Ovary (tissue), 10 donors: ENCODE measurements at places on chromosomes 5 and 9.

- no peak for DNase-seq
Measured at GRCh38 chr5:139149477-139150199, 48.5 kb downstream of the SIL1 start.

GRCh38 chr5:81994679-81995078, 22.9 kb downstream of the ATG10 start:
- DNase-seq, result no peak

GRCh38 chr9:117448066-117448465, 33.2 kb upstream of the ASTN2 start:
- no peak for DNase-seq

DNA sequence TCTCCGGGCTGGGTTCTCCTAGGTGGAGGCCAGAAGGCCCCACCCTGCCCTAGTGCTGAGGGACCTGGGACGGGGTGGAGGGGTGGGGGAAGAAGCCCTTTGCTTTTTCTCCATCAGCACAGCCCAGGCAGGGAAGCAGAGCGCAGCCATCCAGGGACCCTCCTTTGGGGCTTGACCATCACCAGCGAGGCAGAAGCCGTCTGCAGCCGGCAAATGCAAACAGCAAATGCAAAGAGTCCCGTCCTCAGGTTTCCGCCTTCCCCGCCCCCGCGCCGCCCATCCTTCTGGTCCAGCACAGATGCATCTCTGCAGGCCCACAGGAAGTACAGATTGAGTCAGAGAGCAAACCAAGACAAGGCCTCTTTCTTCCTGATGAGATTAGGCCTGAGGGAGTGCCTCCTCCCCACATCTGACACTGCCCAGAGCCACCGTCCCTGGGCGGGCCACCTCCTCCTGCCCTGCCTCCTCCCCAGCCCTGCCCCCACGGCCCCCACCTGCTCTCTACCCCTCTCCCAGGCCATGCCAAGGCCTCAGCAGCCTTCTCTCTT, 23.4 kb downstream of the CORO2A start:
- no peak for DNase-seq

DNA sequence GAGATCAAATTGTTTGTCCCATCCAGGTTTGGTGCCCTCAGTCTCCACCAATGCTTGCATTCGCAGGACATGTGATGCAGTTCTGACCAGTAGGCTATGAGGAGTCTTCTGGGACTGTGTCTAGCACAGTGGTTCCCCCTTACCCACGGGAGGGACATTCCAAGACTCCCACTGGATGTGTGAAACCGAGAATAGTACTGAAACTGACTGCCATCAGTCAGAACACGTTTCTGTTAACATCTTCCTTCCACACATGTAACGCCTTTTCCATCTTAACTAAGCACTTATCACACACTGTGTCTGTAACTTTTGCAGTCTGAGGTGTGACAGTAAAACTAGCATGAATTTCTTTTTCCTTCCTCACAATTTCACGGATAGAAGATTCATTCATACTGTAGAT, 74.7 kb downstream of the PTTG1 start:
- DNase-seq, result no peak

- no peak for DNase-seq
Measured at GRCh38 chr5:165573445-165573844, 2068.0 kb downstream of the MAT2B start.

- no peak for DNase-seq
Measured at GRCh38 chr9:15519831-15520230, 9.1 kb upstream of the PSIP1 start.

- DNase-seq, result no peak
Measured at GRCh38 chr5:82560561-82560960, 282.4 kb upstream of the RPS23 start.

- DNase-seq, result no peak
Measured at GRCh38 chr9:962023-962422, 14.4 kb upstream of the DMRT3 start.

DNA sequence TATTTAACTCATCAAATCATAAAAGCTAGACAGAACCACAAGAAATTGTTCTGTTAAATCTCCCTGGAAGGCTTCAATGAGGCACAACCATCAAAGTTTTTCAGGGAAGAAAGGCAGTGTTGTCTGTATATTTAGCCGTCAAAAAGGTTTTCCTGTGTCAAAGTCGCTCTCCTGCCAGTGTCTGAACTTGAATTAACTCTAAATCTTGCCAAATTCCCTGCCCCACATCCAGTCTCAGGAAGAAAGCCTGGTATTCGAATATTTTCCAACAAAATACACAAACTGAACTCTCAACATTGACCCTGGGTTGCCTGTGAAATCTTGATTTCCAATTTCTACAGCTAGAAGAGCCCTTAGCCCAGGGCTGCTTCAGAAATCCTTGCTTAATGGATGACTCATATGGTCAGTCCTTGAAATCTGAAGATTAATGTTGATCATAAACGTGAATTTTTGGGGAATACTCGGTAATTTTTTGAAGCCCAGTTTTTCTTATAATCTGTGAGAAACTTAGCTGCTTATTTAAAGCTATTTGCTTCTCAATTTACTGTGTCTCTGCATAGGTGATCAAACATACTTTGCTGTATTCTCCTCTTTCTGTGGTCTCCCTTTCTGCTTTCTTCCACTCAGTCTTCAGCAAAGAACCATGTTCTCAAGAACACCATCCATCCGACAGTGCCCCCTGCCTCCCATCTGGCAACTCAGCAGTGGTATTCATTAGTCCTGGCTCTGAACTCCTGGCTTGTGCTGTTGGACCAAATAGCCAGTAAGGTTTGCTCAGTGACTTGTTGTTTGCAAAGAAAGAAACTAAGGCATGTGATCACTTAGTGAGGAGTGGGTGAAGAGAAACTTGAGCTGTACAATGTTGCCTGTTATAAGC, 58.9 kb downstream of the NREP start:
- DNase-seq, result no peak

GRCh38 chr9:111728617-111729366, 65.9 kb downstream of the SHOC1 start:
- no peak for DNase-seq

DNA sequence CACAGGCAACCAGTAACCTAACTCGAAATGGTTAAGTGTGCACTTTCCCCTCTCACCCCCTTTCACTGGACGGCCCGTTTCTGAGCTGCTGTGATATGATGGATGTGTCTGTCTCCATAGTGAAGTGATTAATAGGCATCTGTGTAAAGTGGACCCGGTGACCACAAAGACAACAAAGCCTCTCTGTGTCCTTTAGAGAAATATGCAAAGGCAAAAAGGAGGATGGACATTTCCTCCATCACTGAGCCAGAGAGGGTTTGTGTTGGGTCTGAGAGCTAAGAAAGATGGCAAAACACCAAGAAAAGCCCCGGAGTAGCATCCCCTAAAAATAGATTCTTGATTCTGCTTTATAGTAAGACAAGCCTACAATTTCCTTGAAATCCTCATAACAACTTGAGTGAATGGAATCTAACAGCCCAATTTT, 120.6 kb downstream of the SEMA6A start:
- no peak for DNase-seq

DNA sequence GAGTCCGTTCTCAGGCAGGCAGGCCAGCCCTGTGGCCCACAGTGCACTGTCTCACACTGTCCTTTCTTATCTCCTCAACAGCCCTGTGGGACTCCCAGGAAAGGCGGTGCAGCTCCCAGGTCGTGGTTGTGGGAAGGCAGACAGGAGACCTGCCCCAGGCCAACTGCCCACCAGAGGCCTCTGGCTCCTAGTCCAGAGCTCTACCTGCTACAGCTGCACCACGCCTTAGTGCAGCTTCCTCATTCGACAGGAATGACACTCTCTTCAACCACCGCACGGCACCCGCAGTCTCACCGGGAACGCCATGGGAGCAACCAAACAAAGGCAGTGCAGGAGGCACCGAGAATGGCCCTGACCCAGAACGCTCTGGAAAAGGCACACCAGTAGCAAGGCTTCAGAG, 25.3 kb downstream of the CAMSAP1 start:
- DNase-seq, result no peak

DNA sequence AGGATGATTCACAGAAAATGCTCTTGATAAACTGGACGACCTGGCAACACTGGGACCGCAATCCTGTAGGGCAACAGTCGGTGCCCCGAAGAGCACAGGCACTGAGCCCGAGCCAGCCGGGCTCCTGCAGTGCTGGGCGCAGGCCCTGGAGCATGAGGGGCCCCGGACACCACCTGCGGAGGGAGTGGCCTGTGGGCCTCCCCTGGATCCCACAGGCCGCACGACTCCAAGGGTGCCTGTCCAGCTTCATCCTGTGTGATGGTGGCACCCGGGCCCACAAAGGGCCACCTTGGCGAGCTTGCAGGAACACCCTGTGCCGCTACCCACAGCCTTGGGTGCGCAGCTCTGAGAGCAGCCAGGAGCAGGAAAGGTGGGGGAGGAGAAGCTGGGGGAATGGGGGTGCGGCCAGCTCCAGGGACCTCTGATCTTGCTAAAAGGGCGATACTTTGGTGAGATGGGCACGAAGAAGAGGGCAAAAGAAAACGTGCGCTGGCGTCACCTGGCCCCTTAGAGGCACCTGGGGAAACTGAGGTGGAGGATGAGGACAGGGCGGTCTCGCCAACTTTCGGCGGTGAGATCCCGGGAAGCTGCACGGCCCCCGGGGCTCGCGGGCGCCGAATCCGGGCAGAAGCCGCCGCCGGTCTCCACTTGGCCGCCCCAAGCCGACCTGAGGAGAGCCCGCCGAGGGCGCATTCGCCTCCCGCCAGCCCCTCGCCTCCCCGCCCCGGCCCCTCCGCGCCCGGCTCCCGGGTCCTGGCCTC, 722 bp downstream of the TBC1D9B start:
- peak; percentile 56 for DNase-seq

GRCh38 chr5:171801-172331, 19.4 kb upstream of the LRRC14B start:
- DNase-seq, result peak; percentile 26

DNA sequence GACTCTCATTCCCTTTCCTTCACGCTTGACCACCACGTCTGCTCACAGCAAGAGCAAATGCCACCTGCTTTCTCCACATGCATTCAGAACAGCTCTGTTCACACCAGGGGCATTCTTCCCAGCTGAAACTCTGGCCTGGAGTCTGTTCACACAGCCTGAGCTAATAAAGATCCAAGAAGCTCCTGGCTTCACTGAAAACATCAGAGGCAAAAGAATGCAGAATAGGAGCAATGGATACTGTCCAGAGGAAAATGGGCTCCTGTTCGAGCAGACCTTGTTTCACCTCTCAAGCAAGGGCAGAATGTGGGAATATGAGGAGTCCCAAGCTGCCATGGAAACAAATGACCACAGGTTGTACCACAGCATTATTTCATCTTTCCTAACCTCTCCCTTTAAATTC, 402.7 kb upstream of the TNC start:
- DNase-seq, result no peak

- no peak for DNase-seq
Measured at GRCh38 chr9:103296189-103296588, 301.1 kb downstream of the CYLC2 start.

GRCh38 chr9:119868694-119869093, 499.5 kb upstream of the BRINP1 start:
- no peak for DNase-seq

- DNase-seq, result no peak
Measured at GRCh38 chr5:126115059-126115629, 308.1 kb upstream of the GRAMD2B start.

GRCh38 chr5:67732921-67733320, 482.6 kb upstream of the PIK3R1 start:
- DNase-seq, result no peak

- DNase-seq, result no peak
Measured at GRCh38 chr9:107489144-107489673, 360 bp downstream of the KLF4 start.

DNA sequence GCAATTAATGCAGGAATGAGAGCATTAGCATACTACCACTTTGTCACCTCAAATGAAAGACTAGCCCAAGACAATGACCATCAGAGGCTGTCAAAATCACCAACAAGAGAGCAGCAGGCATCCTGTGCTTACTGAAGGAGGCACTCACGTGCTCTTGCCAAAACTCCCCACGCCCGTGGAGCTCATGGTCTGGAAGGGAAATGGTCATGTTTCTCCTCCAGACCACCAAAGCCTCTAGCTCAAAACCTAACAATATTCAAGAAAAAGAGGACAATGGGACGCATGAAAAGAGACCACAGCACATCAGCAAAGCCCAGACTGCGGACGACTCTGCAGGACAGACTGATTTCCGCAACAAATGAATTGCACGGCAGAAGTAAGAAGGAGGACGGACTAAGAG, 12.8 kb downstream of the AKNA start:
- DNase-seq, result no peak

GRCh38 chr5:10125116-10125515, 124.6 kb downstream of the ATPSCKMT start:
- no peak for DNase-seq

DNA sequence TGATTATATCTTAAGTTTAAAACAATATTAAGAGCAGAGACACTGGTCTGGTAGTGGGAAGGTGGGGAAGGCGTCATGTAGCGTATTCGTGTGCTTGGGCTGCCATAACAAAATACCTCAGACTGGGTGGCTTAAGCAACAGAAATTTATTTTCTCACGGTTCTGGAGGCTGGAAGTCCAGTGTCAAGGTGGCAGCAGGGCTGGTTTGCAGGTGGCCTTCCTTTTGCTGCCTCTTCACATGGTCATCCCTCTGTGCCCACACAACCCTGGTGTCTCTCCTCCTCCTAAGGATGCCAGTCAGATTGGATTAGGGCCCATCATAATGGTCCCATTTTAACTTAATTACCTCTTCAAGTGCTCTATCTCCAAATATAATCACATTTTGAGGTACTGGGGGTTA, 9.6 kb downstream of the IL31RA start:
- DNase-seq, result no peak

GRCh38 chr5:1010181-1010510, 1.5 kb downstream of the NKD2 start:
- no peak for DNase-seq

GRCh38 chr9:85421641-85422040, 320.1 kb downstream of the AGTPBP1 start:
- DNase-seq, result no peak

- no peak for DNase-seq
Measured at GRCh38 chr5:169157064-169157463, 143.9 kb downstream of the SLIT3 start.

DNA sequence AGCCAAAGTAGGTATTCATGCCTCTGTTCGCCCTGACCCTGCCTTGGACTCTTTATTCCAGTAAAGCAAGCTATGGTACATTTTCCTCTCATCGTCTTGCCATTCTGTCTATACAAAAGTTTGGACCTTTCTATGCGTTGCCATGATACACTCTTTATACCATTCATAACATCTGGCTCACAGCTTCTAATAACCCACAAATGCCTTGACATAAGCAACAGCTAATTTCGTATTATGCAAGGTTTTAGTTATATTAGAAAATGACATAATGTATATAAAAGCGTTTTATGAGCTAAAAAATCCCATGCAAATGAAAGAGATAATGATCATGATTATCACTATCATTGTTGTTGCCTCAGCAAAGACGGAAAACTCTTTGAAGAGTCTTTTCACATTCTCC, 265.7 kb downstream of the TMEM167A start:
- DNase-seq, result no peak

- DNase-seq, result no peak
Measured at GRCh38 chr5:127564002-127564769, 46.7 kb downstream of the PRRC1 start.

DNA sequence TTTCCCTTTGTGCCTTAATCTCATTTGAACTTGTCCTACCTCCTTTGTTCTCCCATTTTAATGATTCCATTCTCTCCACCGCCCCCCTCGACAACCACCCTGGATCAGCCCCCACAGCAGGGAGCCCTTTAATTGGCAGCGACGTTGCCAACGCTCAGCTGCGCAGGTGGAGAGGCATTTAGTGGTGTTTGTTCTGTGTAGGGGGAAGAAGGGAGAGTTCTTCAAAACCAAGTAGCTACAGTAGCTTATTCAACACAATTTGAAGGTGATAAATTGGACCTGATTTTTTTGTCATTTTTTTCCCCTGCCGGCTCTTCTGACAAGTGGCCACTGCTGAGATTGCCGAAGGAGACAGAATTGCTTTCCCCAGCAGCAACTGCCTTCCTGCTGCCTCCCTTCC, 499.1 kb downstream of the CDK5RAP2 start:
- DNase-seq, result no peak
